ENCODE measurements at places on chromosomes 13 and 19.

DNA sequence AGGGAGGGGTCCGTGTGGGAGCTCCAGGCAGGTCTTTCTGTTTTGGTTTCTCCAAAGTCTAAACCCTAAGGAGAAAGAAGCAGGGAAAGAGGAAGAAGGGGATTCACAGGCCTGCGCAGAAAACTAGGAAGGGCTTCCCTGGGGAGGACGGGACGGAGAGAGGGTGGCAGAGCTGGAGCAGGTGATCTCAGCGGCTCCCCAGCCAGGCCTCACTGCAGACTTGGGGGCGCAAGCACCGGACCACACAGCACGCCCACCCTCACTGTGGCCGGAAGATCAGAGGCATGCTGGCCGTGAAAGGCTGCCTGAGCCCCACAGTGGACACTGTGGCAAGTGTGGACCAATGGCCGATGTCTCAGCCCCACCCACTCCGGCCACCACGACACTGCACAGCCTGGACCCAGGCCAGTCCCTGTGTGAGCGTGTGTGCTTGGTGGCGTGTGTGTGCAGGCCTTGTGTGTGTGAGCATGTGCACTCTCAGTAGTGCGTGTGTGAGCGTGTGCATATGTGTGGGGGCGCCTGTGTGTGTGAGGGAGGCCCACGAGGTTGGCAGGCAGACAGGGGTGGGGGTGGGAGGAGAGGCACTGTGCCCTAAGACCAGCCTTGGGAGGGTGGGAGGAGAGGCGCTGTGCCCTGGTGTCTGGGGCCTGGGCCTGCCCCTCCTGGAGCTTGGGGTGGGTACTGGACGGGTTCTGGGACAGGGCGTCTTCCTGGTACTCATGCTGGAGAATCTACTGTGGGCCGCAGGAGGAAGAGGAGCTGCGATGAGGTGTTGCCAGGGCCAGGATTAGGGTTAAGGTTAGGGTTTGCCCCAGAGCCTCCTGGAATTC is 15.4 kb upstream of the TMEM255B start:
- DNase-seq = no peak

GRCh38 chr13:22017226-22017625 is 346.4 kb downstream of the FGF9 start:
- DNase-seq = no peak

- DNase-seq = no peak
These were observed 130.7 kb downstream of the STK24 start for GRCh38 chr13:98446234-98446621.

DNA sequence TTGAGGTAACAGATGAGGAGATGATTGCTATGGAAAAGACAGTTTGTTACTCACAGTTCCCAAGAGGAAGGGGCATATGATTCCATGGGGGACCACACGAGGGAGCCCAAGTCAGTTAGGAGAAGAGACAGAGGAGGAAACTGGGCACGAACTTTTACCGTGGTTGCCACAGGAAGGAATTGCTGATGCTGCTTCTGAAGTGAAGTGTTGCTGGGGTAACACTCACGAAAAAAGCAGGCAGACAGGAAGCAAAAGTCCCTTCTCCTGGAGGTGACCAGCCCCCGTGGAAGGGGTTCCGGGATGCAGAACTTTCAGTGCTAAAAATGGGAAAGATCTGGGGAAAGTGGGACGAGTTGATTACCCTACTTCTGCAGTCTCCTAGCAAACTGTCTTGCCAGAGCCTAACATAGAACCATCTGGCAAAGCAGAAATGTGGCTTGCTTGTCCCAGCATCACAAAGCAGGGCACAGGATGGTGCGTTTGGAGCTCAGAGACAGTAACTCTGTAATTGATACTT is 35.4 kb upstream of the MAP3K10 start:
- no peak for DNase-seq

DNA sequence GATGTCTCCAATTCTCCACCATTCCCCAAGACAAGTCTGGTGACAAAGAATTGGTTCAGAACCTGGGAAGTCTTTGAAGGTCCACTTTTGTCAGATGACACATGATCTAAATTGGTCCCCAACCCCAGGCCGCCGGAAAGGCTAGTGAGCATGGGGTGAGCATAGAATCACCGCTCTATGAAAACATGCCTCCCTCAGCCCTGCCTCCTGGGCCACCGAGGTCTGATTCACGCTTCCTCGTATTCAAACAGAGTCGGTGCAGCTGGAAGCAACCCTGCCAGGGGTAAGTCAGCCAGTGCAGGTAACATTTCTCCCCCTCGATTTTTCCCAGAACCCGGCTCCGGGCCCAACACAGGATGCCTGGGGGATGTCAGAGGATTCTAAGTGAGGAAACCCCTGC is 33.9 kb upstream of the KLF2 start:
- no peak for DNase-seq

GRCh38 chr13:36619535-36619934 is 54.3 kb upstream of the SERTM1 start:
- DNase-seq = no peak

DNA sequence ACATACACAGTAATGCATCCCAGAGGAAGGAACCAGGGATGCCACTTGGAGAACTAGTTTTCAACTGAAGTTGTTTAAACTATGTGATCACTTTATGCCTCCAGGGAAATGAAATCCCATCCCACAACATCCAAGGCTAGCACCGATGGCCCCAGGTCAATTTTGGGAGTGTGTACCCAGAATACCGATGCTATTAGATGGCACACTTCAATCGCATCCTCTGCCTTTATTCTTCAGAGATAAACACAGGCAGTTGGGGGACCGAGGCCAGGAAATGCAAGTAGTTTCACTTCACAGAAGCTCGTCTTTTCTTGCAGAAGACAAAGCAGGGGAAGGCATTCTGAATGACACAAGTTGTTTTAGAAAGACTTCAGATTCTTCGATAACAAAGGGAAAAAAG is 13.8 kb downstream of the STK24 start:
- peak; percentile 32 for DNase-seq

DNA sequence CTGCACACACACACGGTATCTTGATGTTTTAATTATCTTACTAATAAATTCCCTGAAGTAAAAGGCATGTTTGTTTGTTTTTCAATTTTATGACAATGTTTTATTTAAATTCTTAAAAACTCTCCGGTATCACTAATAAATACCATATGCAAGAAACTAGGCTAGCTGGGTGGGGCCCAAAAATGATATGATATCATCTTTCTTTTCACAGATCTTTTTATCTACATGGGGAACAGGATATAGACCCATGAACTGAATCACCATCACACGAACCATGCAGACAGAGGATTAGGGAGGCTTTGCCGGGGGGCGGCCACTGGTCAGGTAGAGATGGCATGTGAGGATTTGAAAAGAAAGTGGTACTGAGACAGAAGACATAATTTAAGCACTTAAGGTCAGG is 266.4 kb downstream of the ENOX1 start:
- no peak for DNase-seq

- no peak for DNase-seq
These were observed 21.4 kb downstream of the UHRF1 start for GRCh38 chr19:4930664-4931063.

DNA sequence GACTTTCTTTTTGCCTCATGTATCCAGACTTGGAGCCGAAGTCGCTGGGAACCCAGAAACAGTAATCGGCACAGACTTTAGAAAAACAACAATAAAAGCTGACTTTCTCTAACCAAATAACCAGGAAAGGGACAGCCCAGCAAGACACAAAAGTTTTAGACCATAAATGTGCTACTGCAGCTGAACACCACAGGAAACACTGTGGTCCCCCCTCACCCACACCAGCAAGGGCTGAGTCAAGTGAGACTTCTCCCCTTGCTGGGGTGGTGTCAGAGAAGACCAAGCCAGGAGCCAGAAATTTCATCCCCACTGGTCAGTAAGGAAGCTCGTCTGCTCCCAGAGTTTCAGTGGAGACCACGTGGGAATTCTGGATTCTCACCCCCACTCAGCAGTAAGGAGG is 70.6 kb downstream of the ESD start:
- no peak for DNase-seq

DNA sequence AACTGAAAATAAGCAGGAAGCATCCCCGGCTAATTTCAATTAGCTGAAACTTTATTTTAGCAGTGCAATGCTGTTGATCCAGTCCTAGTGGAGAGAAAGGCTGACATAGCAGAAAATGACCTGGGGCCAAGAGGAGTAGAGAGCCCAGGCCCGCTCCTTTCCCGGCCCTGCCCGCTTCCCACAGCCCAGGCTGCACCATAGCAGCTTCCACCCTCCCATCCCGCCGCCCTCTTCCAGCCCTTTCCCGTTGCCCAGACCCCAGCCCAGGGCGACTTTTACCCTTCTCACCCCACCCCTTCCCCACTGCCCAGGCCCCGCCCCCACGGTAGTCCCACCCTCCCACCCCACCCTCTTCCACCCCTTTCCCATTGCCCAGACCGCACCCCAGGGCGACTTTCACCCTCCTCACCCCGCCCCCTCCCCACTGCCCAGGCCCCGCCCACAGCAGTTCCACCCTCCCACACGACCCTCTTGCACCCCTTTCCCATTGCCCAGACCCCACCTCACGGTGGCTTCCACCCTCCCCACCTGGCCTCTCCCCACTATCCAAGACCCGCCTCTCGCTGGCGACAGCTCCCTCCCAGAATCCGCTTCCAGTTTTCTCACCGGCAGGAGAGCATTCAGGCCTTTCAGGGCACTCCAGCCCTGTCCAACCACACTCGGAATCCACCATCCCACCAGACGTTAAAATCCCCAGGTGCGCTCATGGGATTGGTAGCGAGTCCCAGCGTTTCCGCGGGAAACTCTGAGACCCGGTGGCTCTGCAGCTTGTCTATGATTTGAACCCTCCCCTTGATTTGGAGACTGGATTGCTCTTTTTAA is 8.3 kb downstream of the ZNF160 start:
- DNase-seq = no peak

DNA sequence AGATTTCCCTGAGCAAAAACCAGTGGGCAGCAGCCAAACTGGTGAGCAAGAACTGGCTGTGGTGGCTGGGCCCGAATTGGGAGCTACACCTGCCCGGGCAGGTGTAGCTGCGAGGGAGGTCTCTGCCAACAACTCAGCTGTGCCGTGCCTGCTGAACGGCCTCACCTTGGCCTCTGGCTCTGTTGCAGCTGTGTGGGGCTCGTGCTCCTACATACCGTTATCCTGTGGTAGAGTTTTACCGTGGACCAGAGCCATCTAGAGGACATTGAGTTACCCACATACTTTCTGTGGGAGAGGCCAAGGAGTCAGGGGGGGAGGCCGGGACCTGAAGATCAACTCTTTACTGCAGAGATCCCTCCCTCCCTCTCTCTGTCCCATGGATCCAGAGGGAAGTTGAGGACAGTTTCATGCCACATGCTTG is 113.2 kb downstream of the TM9SF2 start:
- DNase-seq = peak; percentile 43

GRCh38 chr19:51196181-51196580 is 28.7 kb upstream of the CD33 start:
- DNase-seq = no peak

- no peak for DNase-seq
These were observed 462.5 kb downstream of the KLF5 start for GRCh38 chr13:73521290-73521624.

GRCh38 chr19:29953352-29954247 is 11.6 kb downstream of the URI1 start:
- no peak for DNase-seq

DNA sequence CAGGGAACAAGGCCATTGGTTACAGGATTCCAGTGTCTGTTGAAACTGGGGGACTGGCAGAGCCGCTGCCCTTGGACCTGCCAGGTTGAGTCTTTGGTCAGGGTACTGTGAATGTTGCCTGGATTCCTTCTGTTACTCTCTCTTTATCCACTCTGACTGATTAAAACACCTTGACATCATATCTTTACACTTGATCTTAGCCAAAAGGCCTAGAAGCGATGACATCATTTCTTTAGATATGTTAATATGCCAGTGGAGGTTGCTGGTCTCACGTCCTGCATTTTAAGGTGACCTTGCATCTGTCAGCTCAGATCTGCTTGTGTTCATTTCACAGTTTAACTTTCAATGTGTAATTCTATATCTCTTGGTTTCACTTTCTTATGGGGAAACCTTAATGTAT is 9.2 kb downstream of the GPATCH1 start:
- DNase-seq = no peak

DNA sequence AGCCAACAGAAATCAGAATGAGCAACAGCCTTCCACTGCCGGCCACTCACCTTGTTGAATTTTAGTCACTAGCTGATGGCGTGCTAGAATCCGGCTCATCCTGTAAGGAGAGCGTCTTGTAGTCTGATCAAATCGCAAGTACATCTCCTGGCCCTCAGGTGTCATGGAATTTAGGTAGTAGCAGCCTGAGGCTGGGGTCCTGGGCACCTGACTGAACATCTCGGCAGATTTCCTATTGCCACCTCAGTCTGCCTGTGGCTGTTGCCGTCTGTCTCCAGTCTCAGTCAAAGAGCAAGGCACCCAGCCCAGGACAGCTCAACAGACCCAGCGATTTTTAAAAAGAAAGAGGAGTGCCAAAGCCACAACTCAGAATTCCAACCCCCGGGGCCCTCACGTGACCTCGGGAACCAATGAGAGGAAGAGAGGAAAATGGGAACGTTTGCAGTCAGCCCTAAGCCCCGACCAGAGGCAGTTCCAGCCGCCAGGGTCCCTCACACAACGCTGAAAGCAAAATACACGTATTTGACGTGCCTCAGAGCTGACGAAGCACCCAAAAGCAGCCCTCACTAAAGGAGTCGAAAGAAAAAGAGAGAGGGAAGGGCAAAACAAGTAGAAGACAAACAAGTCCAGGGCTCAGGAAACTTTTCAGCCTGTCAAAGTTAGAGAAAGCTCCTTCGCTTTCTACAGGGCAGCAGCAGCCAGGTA is at the start of gene STARD13:
Gene STARD13, minus strand, starts transcription at position 336 of the 705 bp plus-strand sequence. Its CDS starts 117 bp downstream, at position 219.
- no peak for DNase-seq

DNA sequence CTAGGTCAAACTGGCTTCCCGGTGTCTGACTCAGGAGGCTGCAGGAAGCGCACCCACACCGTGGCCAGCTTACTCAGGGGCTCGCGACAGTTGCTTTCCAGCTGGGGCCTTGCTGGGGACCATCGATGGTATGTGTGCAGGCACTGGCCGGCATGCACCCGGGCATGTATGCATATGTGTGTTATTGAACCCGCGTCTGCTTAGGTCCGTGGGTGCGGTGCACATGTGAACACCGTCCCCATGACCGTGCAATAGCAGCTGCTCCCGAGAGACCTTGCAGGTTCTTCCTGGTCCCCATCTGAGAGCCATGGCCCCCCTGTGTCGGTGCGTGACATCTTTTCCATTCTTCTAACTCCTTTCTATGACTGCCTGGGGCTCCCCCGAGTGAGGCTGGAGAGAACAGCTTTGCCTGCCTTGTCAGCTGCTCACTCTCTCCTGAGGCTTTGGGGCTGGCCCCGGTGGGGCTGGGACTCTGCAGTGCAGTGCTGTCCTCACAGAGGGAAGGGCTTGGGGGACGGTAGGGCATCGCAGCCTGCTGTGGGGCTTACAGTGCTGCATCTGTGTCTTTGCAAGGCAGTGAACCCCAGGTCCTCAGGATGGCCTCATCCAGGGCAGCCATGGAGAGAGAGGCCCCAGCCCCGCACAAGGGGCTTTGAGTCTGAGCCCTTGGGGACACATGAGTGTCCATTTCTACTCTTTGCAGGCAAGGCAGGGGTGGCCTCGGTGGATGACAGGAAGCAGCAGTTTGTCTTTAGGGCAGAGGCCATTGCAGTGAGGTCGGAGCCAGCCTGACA is 65.1 kb downstream of the CHST8 start:
- DNase-seq = no peak

- no peak for DNase-seq
These were observed 28.3 kb downstream of the EFNA2 start for GRCh38 chr19:1313695-1314613.
